NCI-H1417 (cell line): ENCODE measurements at places on chromosomes 3 and 15.

DNA sequence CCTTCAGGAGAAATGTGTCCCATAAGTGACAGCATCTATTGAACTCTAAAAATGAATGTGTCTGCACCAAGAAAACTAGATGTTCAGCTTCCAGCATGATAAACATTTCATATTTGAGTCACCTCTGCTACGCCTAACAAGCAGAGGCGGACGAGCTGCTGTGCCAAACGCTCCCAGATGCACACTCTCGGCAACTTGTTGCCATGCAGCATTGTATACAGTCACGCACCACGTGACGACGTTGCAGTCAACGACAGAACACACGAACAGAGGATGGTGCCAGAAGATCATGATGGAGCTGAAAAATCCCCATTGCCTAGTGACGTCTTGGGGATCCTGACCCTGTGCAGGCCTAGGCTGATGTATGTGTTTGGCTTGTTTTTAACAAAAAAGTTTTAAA, 137.5 kb downstream of the XXYLT1 start:
- peak; percentile 89 for DNase-seq

DNA sequence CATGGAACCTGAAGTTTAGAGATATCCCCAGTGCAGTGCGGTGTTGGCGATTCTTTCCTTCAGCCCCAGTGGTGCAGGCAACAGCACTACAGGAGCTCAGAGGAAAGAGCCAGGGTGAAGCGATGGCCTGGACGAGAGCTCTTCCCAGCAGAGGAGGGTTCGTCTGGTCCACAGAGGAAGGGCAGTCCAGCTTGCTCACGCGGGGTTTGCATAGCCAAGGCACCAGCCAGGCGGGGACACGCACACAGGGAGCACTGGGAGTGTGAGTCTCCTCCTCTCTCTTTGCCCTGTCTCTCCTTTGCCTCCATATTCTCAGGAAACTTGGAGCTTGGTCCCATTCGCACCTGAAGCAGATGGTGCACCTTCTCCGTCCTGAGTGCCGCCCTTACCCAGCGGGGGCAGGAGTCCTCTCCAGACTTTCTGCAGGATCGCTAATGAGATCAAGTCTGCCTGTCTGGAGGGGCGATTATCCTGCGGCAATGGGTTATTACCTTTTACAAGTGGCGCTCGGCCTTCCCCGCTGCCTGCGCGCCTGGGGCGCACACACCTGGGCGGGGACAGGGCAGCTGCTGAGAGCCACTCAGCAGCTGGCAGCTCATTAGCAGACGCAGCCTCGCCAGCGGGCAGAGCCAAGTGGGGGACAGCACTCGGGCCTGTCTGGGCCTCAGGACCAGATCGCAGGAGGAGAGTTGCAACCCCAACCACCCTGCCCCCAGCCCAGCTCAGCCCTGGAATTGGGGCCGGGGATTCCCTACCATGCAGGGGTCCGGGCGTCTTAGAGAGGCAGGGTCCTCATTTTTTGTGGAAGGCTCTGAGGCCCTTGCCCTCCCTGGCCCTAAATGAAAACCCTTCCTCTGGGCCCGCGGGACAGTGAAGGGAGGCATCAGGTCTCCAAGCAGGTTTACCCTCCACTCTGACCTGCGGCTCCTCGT, 119.0 kb upstream of the MEF2A start:
- DNase-seq = peak; percentile 91

- DNase-seq = no peak
Measured at GRCh38 chr3:163601426-163601825, 1476.9 kb downstream of the SI start.

DNA sequence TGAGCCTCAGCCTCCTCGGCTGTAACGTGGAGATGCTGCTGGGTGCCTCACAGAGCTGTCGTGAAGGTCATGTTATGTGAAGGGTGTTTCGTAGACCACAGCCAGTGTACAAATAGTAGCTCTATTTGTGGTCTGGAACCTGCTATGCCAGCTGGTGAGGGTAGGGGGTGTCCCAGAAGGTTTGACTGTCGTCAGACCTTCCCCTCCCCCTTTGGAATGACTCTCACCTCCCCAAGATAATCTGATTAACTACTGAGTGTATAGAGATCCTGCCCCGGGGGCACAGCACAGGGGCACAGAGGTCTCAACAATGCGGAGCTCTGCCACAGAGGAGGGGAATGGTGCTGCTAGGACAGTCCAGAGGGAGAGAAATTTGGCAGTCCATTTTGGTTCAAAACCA, 20.5 kb downstream of the FGD5 start:
- DNase-seq = no peak

DNA sequence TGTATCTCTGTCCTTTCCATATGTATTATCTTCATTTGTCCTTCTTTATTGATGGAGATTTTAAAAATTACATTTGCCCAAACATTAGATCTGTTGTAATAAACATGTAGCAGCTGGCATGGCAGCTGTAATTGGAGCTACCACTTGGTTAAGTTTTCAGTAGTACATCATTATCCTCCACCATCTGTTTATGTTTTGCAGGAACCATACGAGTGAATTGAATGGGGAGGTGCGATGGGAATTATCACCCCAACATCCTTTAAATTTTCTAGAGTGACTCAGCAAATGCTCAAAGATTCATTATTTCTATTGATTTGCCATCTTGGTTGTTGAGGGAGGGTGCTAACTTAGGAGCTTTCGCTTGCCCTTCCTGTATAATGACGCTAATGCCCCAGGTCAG, 32.6 kb upstream of the NOX5 start:
- DNase-seq = no peak

DNA sequence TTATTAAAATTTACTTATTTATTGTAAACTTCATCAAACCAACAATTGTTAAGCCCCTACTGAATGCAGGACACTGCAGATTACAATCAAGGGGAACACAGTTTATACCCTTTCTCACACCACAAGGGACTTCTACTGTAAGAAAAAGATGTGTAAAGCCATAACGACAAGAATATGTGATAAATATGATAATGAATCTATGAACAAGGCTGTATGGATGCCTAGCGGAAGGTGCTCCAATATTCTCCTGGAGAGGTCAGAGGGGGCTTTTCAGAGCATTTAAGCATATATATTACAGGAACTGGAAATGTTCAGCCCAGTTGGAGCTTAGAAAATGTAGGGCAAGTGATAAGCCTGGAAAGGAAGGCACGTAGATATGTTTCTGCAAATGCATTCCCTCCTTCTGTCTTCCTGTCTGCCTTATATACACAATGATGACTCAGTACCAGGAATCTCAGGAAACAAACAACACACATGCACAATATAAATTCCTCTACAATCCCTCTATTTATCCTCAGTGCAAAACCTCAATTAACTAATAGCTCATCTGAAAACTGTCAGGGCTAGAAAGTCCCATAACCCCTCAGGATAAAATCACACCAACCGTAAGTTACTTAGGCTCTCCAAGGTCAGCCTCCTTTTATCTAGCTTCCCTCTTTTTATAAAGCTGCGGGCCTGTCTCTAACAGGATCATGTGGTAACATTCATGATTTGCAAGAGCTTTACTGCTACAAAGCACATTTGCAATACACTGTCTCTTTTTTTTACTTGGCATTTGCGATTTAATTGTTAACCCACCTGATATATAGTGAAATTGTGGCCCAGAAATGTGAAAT, 393.1 kb downstream of the LPP start:
- DNase-seq = no peak

DNA sequence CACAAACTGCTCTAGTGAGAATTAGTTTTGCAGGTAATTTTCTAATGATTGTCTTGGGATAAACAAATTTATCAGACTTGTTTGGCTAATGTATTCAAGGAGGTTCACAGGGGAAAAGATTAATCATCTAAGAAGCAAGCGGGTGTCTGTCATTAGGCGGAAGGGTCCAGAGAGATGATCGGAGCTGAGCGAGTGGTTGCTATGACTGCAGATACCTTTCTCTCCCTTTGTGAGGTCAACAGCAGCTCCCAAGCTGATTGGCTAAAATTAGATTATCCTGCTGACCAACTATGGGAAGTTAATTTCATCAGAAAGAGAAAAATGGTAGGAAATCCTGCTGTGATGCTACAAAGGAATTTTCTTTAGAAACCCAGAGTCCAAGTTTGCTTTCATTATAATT, 276.0 kb downstream of the SOX2 start:
- DNase-seq = no peak

DNA sequence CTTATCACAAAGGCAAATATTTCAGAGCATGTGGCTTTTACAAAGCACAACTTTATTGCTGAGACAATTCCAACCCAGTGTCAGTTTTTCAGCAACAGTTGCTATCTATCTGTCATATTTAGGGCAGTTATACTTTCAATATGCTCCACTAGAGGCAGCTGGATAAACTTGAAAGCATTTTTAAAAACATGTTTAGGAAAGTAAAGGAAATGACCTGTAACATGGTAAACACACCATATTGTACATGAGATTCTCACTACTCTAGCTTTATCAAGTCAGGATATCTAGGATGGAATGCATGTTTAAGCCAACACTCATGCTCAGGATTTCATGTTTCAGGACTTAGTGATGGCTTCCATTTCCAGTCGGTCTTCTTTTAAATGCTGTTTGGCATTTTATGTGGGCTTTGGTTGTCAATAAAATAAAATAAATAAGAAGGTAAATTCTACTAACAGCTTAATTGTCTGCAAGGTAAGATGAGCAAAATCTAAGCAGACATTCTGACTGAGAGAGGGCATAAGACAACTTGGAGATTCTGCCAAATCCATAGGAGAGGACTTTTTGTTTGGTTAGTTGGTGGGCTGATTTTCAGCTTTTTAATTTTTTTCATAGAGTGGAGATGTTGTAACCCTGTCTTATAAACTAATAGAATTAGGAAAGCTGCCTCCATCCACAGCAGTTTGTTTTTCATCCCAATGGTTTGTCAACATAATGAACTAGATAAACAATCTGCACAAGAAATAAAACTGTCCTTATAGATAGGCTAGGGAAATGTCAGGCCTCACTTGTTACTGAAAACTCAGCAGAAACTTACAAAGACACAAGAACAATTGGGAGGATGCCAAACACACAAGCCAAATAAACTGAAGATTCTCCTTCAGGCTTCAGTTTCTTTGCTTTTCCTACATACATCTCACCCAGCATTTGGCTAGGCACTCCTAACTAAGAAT, 63.4 kb upstream of the CPB1 start:
- DNase-seq = no peak

DNA sequence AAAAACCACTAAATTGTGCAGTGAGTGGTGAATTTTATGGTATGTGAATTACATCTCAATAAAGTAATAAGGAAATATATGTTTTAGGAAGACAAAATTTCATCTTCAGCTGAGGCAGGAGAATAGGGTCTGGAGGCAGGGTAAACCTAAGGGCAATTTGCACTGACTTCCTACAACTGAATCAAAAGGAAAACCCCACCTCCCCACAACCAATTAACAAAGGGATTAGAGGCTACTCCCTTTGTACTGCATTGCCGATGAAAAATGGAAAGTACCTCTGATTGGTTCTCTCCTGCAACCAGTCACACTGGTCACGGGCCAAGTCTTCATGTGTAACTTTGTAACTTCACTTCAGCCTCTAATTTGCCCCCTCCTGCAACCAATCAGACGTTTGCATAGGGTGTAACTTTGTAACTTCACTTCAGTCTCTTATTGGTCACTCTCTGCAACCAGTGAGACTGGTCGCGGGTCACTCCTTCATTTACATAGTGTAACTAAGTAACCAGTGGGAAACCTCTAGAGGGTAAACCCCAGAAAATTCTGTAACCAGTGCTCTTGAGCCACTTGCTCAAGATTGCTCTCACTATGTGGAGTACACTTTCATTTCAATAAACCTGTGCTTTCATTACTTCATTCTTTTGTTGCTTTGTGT, 244.5 kb downstream of the CNTN4 start:
- no peak for DNase-seq

DNA sequence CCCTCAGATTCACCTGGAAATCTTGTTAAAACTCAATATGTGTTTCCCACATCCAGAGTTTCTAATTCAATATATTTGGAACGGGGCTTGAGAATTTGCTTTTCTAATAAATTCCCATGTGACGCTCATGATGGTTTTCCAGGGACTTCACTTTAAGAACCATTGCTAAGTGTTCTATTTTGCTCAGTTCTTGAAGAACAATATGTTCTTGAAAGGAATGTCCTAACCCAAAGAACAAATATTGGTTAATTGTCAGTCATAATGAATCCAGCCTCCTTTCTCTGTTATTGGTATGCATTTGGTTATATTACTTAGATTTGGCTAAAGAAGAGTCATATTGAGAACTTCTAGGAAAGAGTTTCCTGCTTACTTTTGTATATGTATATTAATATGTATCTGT, 4.4 kb upstream of the PLSCR2 start:
- no peak for DNase-seq

DNA sequence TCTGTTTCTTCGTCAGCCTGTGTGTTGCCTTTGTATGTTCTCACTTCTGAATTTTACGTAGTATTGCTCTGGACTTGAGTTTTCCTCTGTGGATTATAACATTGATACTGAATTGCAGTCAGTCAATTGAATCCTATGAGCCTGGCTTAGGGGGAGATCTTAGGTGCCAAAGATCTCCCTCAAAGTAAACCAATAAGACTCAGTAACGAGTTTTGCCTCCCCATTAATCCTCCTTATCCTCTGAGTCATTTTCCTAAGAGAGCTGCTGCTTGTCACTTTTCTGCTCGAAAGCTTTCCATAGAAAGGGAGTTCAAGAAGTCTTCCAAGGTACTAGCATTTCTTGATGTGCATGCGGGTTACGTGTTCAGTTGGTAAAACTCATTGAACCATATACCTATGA, 126.4 kb downstream of the CHDH start:
- no peak for DNase-seq
